ENCODE measurements at places on chromosomes 13 and 19.

DNA sequence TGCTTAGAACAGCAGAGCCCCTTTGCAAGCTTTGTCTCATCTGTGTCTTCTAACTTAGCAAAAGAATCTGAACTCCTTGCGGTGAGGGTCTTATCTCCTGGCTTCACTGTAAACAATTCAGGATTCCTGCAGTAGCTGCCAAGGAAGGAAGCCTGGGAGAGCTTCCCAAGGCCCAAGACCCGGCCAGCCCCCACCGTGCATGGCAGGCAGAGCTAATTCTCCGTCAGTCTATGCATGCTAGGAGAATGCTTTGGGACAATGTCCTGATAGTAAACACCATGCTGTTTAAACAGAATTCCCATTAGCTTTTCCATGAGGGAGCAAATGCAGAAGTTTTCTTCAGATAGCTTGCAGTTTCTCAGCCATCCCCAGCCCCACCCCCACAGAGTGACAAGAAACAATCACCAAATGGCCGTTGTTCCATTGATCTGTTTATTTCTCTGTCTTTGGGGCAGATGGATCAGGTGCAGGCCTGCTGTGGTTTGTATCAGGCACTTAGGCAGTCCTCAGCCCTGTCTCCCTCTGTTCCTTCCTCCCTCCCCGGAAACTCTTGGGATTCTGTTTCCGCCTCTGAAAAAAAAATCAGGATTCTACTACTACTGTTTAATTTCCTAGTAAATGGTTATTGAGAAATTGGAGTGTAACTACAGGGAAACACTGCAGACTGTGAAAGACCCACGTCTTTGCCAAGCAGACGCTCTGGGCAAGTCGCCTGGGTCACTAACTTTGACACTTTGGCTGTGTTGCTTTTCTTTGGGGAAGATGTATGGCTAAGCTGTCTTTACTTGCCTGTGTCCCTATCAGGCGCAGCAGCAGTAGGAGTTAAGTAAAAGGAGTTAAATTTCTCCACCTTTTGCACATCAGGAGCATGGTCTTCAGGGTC, 40.7 kb upstream of the SPATA13 start:
- no peak for DNase-seq

- no peak for DNase-seq
Observed at GRCh38 chr19:13978351-13979243, 26.3 kb downstream of the DCAF15 start.

DNA sequence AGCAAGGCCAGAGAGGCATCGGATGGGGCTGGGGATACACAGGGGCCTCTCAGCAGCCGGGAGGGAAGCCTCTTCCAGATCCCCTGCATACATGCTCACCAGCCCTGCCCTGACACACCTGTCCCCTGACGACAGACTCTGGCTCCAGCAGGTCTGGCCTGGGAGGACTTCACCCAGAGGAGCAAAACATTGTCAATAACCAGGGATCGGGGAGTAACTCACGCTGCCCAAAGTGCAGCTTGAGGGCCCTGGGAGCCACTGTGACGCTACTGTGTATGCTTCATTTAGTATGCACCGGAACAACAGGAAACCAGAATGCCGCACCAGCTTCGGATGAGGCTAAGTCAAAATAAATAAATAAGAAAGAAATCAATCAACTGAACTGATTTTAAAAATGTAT, 12.4 kb upstream of the CD22 start:
- DNase-seq: no peak

DNA sequence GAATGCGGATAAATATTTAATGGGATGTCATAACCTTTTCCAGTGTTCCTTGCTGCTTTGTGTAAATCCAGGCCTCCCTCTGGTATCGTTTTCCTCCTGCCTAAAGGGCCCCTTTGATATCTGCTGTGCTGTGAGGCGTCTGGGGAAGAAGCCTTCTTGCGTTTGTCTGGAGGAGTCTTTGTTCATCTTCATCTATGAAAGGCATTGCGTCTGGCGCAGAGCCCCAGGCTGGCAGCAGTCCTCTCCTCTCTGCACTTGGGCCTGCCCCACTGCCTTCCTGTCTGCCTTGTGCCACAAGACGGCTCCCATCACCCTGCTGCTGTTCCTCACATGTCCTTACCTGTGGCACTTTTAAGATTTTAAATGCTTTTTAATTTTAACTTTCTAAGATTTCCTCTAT, 9.8 kb downstream of the PROZ start:
- no peak for DNase-seq

GRCh38 chr13:51804295-51805172, 571 bp upstream of the DHRS12 start:
- DNase-seq: no peak

DNA sequence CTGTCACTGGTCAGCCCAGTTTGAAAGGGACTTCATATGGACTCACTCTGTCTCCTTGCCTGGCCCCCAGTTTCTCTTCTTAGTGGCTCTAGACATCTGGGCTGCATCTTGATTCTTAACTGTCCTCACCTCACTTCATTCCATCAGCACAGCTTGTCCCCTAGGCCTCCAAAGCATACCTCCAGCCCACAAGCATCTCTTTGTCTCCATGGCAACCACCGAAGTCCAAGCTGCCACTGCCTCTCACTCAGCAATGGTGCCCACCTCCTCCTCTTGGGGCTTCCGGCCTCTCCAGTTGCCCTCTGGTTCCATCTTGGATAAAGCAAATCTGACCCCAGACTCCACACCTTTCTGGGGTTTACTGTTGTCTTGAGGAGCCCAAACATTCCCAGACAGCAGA, 9.9 kb upstream of the KLHL26 start:
- DNase-seq: no peak

- peak; percentile 58 for DNase-seq
Observed at GRCh38 chr19:11798391-11799330, at the start of gene ZNF491. ZNF491 (plus strand) TSS chr19:11798523; CDS start chr19:11805954, 7,431 bp downstream.

- no peak for DNase-seq
Observed at GRCh38 chr19:3186160-3186688, 494 bp downstream of the NCLN start.

GRCh38 chr19:47005873-47006272, 13.8 kb upstream of the NPAS1 start:
- no peak for DNase-seq

DNA sequence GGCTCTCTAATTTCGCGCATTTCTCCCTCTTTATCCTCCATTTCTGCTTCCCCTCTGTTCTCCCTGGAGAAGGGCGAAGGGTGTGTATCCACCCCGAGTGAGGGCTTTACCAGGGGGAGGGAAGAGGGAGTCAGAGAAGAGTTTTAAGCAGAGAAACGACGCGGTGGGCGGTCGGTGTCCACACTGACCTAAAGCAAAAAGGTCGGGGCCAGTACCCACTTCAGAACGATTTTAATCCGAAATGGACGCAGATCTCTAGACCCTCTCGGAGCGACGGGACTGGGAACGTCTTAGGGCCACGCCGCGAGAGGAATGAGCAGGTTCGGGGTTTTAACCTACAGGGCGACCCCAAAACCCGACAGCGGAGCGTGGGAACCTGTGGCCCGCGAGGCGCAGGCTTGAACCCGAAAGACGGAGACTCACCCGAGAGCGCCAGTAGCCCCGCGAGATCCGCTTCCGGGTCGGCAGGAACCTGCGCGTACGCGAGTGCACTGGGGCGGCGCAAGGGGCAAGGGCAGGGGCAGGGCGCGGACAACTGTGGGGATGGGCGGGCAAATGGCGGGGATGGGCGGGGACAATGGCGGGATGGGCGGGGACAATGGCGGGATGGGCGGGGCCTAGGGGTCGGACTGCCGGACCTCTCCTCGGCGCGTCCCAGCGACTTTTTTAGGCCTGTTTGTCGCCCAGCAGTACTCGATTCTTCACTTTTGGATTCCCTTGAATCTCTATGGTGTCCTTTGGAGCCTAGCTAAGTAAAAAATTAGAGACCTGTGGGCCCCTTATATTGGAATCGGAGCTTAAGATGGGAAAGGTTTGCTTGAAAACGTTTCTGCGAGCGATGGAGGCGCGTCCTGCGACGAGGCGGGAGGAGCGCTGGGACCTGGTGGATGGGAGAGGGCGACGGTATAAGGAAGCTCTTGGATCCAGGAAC, at the start of gene ZNF677:
Gene ZNF677, minus strand, starts transcription at position 463 of the 931 bp plus-strand sequence. CDS start 3,323 bp downstream, outside the sequence.
- DNase-seq: peak; percentile 58

- peak; percentile 77 for DNase-seq
Observed at GRCh38 chr19:48362716-48363499, 832 bp downstream of the TMEM143 start.

GRCh38 chr19:39084732-39085080, 538 bp downstream of the ACP7 start:
- DNase-seq: no peak

Measured in stimulated activated CD8-positive, alpha-beta memory T cell treated with anti-CD3 and anti-CD28 coated beads, Interleukin-7, amount 100 ng/mL, for 1 hour (primary cell).